Stimulated activated CD8-positive, alpha-beta memory T cell treated with anti-CD3 and anti-CD28 coated beads, Interleukin-15, amount 100 ng/mL, for 4 hours (primary cell): ENCODE measurements at places on chromosomes 6 and 20.

- DNase-seq = no peak
These were observed 30.2 kb upstream of the IL17A start for GRCh38 chr6:52155791-52156576.

DNA sequence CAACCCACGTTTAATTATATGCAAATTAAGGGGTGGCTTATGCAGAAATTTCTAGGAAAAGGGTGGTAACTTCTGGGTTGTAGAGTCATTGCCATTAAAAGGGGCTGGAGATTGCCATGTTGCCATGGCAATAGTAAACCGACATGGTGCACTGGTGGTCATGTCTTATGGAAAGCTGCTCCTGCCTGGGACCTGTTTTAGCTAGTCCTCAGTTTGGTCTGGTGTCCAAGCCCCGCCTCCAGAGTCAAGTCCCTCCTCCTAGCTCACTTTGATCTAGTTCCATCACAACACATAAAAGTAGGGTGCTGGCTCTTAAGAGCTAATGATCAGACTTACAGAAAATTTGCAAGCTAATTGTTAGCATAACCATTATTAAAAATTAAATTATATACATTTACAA is 5.3 kb downstream of the SLC22A2 start:
- DNase-seq = no peak

DNA sequence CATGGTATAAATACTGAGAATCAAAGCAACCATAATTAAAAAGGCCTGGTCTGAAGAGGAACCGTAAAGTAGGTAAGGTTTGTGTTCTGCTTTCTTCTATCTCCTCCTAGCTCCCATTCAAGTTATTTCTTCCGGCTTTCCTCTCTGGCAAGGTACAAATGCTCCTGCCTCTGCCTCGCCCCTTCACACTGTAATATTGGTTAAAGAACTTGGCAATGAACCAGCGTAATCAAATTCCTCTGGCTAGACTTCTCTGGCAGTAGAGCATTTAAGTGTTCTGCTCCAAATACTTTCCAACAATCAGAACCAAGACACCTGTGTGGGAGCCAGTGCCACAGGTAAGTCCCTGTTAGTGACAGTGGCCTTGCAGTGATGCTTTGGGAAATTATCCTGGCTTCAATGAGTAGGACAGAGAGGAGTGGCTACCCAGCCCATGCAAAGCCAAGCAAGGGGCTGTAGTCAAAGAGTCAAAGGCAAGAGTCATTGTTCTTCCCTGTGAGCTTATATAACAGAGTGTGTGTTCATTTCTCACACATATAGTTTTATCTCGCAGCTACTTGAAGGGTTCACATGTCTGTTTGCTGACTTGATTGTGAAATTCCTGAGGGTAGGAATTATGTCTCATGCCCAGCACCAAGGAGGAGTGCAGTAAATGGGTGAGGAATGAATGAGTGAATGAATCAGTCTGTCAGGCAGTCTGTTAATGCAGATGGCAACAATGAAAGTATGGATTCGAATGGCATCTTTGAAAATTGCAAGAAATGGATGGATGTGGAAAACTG is 329.3 kb downstream of the NRN1 start:
- DNase-seq = no peak

- DNase-seq = no peak
These were observed 41.8 kb downstream of the RPRD1B start for GRCh38 chr20:38075161-38075998.

DNA sequence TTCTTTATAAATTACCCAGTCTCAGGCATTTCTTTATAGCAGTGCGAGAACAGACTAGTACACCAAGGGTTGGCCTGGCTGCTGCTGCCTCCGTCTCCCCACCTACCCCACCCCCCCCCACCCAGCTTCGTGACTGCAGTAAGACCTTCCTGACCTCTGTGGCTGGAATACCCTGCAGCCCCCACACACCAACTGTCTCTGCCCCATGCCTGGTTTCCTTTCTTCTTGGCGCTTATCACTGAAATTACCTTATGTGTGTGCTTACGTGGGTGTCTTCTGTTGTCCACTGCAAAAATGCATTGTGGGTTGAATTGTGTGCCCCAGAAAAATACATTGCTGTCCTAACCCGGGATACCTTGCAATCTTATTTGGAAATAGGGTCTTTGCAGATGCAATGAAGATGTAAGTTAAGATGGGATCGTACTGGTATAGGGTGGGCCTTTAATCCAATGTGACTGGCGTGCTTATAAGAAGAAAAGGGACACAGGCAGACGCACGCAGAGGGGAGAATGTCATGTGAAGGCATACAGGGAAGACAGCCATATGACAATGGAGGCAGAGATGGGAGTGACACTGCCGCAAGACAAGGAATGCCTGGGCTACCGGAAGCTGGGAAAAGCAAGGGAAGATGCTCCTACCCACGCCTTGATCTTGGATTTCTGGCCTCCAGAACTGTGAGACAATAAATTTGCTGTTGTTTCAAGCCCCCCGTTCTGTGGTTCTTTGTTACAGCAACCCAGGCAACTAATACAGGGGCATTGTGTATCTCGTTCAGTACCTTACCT is 15.4 kb downstream of the SYNJ2 start:
- DNase-seq = no peak

- no peak for DNase-seq
These were observed 44.5 kb upstream of the GJE1 start for GRCh38 chr6:142087950-142088857.

- no peak for DNase-seq
These were observed 1.2 kb upstream of the GJA1 start for GRCh38 chr6:121434037-121434770.

GRCh38 chr20:38170826-38171674 is 6.0 kb upstream of the TGM2 start:
- no peak for DNase-seq

DNA sequence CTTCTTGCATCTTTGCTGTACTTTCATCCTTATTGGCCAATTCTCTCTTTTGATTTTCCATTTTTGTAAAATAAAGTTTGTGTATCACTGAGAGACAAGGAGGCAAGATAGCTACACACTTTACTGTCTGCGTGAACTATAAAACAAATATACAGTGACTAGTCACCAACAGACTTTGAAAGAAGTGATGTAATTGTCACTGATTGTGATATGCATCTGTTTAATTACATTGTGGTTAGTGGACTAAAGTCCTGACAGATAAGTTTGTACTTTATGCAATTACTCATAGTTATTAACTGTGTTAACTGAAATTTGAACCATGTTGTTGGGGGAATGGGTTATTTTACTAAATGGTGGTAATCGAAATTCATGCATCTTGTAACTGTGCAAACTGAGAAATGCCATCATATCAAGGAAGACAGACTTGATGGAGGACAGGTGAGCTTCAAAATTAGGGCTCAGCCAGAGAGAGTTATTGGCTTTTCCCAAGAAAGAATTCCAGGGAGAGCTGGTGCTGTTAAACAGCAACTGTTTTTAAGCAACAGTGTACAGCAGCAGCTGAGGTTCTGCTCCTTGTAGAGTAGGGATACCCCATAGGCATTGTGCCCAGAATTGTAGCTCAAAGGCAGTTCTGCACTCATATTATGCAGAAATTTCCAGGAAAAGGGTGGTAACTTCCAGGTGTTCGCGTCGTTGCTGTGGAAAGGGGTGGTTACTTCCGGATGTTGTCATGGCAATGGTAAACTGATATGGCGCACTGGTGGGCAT is 62.9 kb downstream of the EFHC1 start:
- DNase-seq = no peak

DNA sequence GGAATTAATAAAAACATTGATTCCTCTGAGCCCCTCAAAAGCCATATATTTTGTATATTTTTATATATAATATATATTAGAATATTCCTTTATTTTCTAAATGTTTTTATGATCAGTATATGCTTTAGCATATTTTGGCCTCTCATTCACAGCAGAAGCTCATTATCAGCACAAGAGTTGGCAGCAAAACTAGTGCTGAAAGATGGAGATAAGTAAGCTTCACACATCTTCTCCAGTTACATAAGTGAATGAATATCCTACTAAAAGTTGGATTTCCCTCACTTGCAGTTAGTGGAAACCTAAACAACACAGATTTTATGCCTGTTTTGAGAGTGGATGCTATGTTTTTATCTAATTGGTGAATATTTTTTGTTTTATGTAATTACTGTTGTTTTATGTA is 1303.8 kb upstream of the ADGRB3 start:
- no peak for DNase-seq

- DNase-seq = no peak
These were observed 67.7 kb upstream of the GCM1 start for GRCh38 chr6:53216301-53216700.

DNA sequence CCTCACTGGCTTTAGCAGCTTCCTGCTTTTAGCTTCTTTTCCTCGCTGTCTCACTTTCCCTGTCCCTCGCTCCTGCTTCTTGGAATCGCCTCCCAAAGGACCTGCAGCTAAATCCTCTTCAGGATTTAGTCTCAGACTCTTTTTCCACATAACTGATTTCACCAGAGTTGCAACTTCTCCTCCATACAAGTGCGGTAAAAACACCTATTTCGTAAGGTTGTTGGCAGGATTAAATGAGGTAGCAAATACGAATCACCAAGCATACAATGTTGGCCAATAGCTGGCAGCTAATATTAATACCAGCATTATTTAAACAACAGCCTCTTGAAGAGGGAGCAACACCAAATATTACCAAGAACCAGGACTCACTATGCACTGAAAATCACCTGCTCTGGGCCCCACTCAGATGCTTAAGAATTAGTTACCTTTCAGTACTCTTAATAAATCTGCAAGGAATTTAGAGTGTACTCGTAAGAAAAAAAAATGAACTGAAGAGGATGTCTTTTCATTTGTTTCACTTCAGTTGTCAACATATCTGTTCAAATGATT is 123.0 kb downstream of the DTNBP1 start:
- no peak for DNase-seq

GRCh38 chr6:170290296-170291128 is at the start of gene DLL1:
TSS of gene DLL1 (minus strand) at chr6:170291078. CDS start at chr6:170290139, 939 bp downstream.
- DNase-seq = no peak

GRCh38 chr20:25259788-25260254 is 11.9 kb downstream of the PYGB start:
- no peak for DNase-seq

GRCh38 chr6:21151119-21151518 is 442.4 kb upstream of the SOX4 start:
- DNase-seq = no peak

DNA sequence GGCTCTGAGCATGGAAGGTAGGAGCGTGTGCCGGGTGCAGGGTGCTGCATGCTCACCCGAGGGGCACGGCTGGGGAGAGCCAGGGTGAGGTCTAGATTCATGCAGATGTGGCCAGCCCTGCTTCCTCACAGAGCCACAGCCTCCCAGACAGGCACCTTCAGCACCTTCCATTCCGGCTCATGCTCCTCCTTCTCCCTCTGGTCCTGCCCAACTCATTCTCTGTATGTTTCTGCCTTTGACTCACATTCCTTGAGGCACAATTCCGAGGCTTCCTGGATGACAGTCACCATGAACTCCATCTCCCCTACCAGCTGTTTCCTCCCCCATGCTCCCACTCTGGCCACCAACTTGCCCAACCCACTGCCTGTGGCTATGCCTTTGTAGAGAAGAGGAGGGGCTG is 35.4 kb downstream of the DACT2 start:
- no peak for DNase-seq

DNA sequence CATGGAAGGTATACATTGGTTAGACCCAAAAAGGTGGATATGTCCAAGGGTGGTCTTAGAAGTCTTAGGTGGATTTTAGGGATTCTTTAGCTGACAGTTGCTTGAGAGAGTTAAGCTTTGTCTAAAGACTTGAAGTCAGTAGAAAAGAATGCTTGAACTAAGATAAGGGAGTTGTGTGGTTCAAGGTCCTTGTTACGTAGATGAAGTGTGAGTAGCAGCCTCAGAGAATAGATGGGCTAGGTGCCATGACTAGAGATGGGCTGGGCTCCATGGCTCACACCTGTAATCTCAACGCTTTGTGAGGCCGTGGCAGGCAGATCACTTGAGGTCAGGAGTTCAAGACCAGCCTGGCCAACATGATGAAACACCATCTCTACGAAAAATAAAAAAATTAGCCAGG is 1.7 kb downstream of the SHLD1 start:
- no peak for DNase-seq

DNA sequence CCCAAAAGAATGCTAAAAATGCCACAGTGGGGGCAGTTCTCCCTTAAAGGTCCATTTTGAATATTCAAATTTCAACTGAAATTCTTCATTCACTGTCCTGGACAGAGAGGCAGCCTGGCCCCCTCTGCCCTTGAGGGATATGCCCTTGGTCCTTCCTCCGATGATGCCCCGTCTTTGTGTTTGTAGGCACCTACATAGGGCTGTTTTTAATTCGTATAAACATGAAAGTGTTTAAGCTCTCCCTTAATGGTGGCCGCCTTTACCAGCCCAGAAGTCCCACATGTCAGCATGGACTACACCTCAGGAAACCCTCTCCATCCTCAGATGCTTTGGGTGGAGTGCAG is 70.2 kb downstream of the SSR1 start:
- no peak for DNase-seq

- DNase-seq = no peak
These were observed 5.6 kb upstream of the CCDC170 start for GRCh38 chr6:151488226-151488625.

DNA sequence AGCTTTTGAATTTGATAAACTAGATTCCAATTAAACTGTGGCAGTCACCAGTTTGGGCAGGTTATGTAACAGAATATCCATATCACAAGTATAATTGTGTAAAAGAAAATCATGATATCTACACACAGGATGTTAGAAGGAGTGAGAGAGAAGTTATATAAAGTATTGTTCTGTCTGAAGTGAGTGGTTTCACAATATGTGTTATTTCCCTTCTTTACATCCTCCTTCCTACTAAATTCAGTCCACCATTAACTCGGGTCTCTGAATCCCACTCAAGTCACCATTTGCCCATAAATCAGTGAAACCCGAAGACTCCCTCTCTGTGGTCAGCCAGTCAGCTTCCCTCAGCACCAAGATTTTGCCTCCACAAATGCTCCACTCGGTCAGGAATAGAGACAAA is 796 bp downstream of the HLA-DQB1 start:
- no peak for DNase-seq

GRCh38 chr6:35061651-35062410 is 79.3 kb downstream of the TCP11 start:
- DNase-seq = no peak

GRCh38 chr6:163415620-163416556 is 1.4 kb downstream of the QKI start:
- no peak for DNase-seq

DNA sequence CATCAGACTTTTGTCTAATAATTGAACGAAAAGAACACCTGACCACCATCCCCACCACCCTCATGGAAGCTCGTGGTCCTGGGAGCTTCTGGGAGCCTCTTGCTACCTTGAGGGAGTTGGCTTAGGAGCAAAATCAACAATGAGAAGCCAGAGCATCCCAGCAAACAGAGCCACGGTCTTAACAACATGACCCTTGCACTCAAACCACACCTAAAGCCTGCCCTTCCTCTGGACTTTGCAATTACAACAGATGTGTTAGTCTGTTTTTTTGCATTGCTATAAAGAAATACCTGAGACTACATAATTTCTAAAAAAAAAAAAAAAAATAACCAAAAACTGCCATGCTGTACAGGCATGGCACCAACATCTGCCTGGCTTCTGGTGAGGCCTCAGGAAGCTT is 9.5 kb upstream of the RBM24 start:
- DNase-seq = no peak

DNA sequence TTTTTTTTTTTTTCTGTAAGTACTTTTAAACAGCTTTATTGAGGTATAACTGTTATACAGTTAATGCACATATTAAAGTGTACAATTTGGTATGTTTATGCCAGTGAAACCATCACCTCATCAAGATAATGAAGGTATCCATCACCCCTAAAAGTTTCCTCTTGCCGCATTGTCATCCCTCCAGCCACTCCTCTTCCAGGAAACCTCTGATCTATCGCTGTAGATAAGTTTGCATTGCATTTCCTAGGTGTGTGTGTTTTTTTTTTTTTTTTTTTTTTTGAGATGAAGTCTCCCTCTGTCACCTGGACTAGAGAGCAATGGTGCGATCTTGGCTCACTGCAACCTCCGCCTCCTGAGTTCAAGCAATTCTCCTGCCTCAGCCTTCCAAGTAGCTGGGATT is 3.1 kb downstream of the SLX4IP start:
- no peak for DNase-seq
